T-cell (primary cell): ENCODE measurements at places on chromosomes 4 and X.

DNA sequence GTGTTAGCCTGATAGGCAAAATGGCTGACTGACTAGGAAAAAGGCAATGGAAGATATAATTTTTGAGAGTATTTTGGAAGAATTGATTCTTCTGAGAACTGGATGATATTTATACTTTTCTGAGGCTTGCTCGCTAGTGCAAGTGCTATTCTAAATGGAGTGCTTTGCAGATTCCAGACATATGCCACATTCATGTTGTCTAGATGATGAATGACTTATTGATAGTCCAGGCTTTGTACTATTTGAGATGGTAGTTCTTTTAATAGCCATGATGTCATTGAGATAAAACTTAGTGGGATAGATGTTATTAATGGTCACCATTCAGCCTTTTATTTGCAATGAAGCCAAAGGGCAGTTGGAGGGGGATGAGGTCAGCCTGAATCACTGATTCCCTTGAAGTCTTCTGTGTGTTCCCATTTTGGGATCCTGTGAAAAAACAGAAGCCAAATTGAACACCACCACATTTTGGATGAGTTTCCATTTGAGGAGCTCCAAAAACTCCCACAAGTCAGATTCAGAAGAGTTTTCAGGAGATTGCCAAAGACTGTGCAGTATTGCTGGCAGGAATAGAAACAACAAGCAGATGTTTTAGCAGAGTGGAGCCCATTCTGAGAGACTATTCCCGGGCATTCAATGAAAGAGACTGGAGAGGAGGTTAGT is 184.1 kb downstream of the IL1RAPL2 start:
- no peaks in the 10 kb centered on the region for H3K4me1 ChIP-seq
- H3K36me3 ChIP-seq: no peaks in the 10 kb centered on the region
- no peak for DNase-seq
- no peak overlapping the region for H3K4me3 ChIP-seq
- H3K27me3 ChIP-seq: no peaks in the 10 kb centered on the region
- no peak overlapping the region for H3K27ac ChIP-seq

GRCh38 chr4:20639346-20639745 is 60.9 kb upstream of the PACRGL start:
- H3K36me3 ChIP-seq: no peaks in the 10 kb centered on the region
- no peak overlapping the region for H3K27ac ChIP-seq
- no peaks in the 10 kb centered on the region for H3K4me1 ChIP-seq

- H3K4me1 ChIP-seq: peaks cover 63% of the 10 kb centered on the region
- no peaks in the 10 kb centered on the region for H3K27me3 ChIP-seq
- peak overlapping the region; percentile 80 for H3K27ac ChIP-seq
Measured at GRCh38 chr4:48127682-48128404, 6.2 kb downstream of the TXK start.

DNA sequence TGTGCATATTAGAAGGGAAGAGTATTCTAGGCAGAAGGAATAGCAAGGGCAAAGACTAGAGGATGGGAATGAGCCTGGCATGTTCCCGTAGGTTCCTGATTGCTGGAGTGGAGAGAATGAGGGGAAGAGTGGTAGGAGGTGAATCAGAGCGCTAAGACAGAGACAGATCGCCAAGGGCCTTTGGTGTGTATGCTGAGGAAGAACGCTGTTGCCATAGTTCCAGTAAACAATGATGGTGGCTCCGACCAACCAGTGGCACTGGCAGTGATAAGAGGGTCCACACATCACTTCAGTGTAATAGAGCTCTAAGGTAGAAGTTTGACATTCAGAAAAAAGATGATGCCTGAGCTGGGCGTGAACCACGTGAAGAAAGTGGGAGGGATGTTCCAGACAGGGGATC is 966 bp downstream of the TBC1D25 start:
- no peak for DNase-seq
- H3K36me3 ChIP-seq: peaks cover 18% of the 10 kb centered on the region
- no peaks in the 10 kb centered on the region for H3K4me1 ChIP-seq

GRCh38 chr4:141705747-141706377 is 69.5 kb downstream of the IL15 start:
- H3K36me3 ChIP-seq: no peaks in the 10 kb centered on the region
- no peaks in the 10 kb centered on the region for H3K4me1 ChIP-seq
- no peak overlapping the region for H3K27ac ChIP-seq
- H3K27me3 ChIP-seq: no peaks in the 10 kb centered on the region

- H3K27ac ChIP-seq: no peak overlapping the region
- no peaks in the 10 kb centered on the region for H3K36me3 ChIP-seq
- no peak for DNase-seq
Measured at GRCh38 chrX:144683247-144683646, 564.1 kb upstream of the SPANXN1 start.

- peaks cover 82% of the 10 kb centered on the region for H3K27me3 ChIP-seq
- peaks cover 43% of the 10 kb centered on the region for H3K4me1 ChIP-seq
- H3K36me3 ChIP-seq: no peaks in the 10 kb centered on the region
- H3K27ac ChIP-seq: no peak overlapping the region
Measured at GRCh38 chr4:791898-792625, 33.9 kb downstream of the CPLX1 start.

GRCh38 chr4:156073976-156074375 is 120.3 kb upstream of the CTSO start:
- no peak overlapping the region for H3K4me3 ChIP-seq
- no peaks in the 10 kb centered on the region for H3K27me3 ChIP-seq
- no peak overlapping the region for H3K27ac ChIP-seq
- DNase-seq: no peak
- H3K4me1 ChIP-seq: no peaks in the 10 kb centered on the region

GRCh38 chrX:30313322-30313721 is 4.1 kb upstream of the NR0B1 start:
- H3K4me1 ChIP-seq: no peaks in the 10 kb centered on the region
- no peaks in the 10 kb centered on the region for H3K36me3 ChIP-seq
- DNase-seq: no peak
- no peak overlapping the region for H3K4me3 ChIP-seq
- no peak overlapping the region for H3K27ac ChIP-seq

GRCh38 chr4:95141361-95141760 is 383.6 kb downstream of the BMPR1B start:
- H3K4me1 ChIP-seq: no peaks in the 10 kb centered on the region
- H3K27ac ChIP-seq: no peak overlapping the region
- H3K27me3 ChIP-seq: no peaks in the 10 kb centered on the region
- no peak for DNase-seq

GRCh38 chr4:23750125-23750524 is 139.7 kb downstream of the PPARGC1A start:
- no peaks in the 10 kb centered on the region for H3K4me1 ChIP-seq

GRCh38 chrX:3811331-3812311 is 98.2 kb upstream of the PRKX start:
- H3K36me3 ChIP-seq: no peaks in the 10 kb centered on the region
- no peak overlapping the region for H3K4me3 ChIP-seq
- peaks cover 16% of the 10 kb centered on the region for H3K4me1 ChIP-seq
- peak; percentile 22 for DNase-seq

DNA sequence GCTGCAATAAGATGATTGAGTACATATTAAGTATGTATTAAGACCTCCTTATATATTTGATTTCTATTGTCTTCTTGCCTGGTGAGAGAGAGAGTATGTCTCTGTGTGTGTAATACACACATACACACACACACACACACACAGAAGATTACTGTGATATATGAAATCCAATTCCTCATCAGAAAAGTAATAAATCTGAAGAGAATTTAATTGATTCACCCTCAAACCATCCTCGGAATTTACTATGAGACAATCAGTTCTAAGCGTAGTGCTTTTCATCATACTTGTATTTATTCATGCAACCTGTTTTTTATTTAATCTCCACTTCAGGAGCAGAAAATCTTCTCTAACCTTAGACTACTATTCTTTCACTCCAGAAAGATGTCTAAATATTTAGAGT is 62.3 kb upstream of the TLL1 start:
- H3K27ac ChIP-seq: no peak overlapping the region
- H3K27me3 ChIP-seq: no peaks in the 10 kb centered on the region
- H3K36me3 ChIP-seq: no peaks in the 10 kb centered on the region
- DNase-seq: no peak

- no peak for DNase-seq
- no peaks in the 10 kb centered on the region for H3K27me3 ChIP-seq
- no peak overlapping the region for H3K4me3 ChIP-seq
- no peaks in the 10 kb centered on the region for H3K4me1 ChIP-seq
- no peak overlapping the region for H3K27ac ChIP-seq
- H3K36me3 ChIP-seq: no peaks in the 10 kb centered on the region
Measured at GRCh38 chr4:113613503-113613902, 148.0 kb downstream of the CAMK2D start.

DNA sequence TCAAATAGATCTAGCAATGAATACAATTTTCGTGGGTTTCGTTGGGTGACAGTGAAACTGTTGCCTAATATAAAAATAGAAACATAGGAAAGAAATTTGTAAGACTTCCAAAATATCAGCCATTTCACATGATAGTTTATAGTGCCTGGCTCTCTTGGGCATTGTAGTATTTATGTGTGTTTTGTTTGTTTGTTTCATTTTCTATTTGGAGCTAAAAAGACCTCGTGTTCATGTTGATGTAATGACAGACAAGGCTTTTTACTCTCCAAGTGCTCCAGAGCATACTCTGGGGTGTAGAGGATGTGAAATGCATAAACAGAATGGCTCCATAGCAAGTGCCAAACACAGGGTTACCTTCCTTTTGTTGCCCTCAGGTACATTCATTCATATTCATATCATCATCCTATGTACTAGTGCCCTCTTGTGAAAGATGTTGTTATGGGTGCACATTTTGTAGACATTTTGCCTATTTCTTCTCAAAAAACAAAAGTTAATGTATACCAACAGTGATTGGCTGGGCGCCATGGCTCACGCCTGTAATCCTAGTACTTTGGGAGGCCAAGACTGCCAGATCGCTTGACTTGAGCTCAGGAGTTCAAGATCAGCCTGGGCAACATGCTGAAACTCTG is 100.7 kb upstream of the AMOT start:
- no peaks in the 10 kb centered on the region for H3K36me3 ChIP-seq
- H3K4me1 ChIP-seq: no peaks in the 10 kb centered on the region
- H3K27me3 ChIP-seq: no peaks in the 10 kb centered on the region
- no peak overlapping the region for H3K27ac ChIP-seq
- no peak overlapping the region for H3K4me3 ChIP-seq
- no peak for DNase-seq

DNA sequence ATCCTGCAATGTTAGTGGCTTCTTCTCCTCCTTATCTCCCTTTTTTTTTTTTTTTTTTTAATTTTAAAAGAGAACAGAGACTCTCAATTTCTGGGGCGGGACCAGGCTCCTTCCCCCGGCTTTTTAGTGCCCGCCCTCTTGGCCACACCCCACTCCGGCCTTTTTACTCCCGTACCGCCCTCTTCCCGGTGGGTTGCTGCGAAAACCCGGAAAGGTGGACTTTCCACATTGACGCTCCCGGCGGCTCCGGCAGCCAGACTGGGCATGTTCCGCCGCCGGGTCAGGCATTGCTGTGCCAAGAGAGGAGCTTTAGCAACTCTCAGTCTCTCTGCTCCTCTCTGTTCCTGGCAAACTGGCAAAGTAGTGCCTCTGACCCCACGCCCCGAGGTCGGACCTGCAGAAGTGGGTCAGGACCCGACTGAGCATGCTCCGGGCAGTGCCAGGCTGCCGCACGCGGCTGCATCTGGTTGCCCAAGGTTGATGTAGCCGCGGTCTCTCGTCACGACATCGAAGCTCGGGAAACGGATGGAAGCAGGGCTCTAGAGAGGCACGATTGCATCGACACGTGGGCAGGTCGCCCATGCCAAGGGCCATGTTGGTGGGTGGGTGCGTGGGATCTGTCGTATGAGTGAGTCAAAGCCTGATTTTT is 1.1 kb upstream of the MFAP3L start:
- peak overlapping the region; percentile 82 for H3K4me3 ChIP-seq
- H3K4me1 ChIP-seq: peaks cover 4% of the 10 kb centered on the region
- H3K27ac ChIP-seq: peak overlapping the region; percentile 54

DNA sequence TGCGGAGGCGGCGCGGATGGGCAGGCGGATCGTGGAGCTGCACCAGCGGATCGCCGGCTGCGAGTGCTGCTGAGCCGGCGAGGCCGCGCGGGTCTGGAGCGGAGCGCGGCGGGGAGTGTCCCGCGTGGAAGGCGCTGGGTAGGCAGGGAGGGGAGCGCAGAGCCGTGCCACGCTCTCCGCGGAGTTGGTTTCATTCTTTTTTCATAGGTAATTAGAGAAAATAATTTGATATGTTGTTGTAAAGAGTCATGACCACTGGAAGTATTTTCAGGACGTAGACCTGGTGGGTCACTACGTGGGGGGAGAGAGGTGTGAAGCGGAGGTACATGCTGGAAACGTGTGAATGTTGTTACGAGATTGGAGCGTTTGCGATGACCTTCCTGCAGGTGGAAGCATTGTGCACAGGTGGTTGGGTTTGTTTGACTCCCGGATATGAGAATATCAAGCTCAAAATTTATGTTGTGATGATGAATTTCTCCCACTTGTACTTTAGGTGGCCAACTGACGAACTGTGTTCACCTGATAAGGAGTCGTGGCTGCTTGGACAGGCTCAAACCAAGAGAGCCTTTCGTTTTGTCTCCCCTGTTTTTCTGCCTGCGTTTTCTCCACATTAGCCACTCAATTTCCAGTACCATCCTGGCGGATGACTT is 19.1 kb upstream of the S100P start:
- DNase-seq: peak; percentile 63
- H3K4me1 ChIP-seq: peaks cover 45% of the 10 kb centered on the region
- H3K27me3 ChIP-seq: no peaks in the 10 kb centered on the region

DNA sequence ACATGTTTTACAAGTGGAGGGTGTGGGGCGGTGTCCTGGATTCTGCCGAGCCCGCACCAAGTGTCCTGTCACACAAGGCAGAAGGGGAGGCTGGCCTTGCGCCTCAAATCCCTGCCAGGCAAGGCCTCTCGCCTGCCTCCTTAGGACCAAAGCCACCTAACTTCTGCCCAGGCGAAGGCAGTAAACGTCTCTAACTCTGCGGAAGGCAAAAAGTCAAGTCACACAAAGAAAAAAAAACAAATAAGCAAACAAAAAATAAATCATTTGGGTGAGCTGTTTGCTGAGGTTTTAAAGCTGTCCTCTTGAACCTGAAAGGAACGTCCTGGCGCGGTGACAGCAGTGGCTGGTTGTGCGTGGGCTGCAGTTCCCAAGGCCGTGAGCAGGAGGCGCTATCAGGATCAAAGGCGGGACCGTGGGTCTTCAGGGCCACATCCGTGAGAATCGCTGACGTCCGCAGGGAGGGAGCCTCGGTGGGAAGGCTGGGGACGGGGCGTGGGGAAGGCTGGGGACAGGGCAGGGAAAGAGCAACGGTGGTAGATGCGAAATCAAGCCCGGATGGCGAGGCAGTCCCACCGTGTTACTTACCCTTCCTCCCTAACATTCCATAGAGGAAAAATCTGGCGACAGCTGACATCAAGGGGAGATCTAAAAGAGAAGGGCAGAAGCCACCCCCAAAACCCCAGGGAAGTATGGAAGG is 99.1 kb downstream of the TRAPPC11 start:
- H3K4me3 ChIP-seq: no peak overlapping the region
- no peaks in the 10 kb centered on the region for H3K36me3 ChIP-seq
- no peak for DNase-seq

GRCh38 chr4:48178931-48179330 is 44.9 kb upstream of the TXK start:
- no peak for DNase-seq
- H3K27ac ChIP-seq: no peak overlapping the region
- H3K4me3 ChIP-seq: no peak overlapping the region
- no peaks in the 10 kb centered on the region for H3K4me1 ChIP-seq
- no peaks in the 10 kb centered on the region for H3K36me3 ChIP-seq
- no peaks in the 10 kb centered on the region for H3K27me3 ChIP-seq
